Suppressor macrophage treated with lipopolysaccharide for 1 hour (primary cell): ENCODE measurements at places on chromosomes 2 and 18.

DNA sequence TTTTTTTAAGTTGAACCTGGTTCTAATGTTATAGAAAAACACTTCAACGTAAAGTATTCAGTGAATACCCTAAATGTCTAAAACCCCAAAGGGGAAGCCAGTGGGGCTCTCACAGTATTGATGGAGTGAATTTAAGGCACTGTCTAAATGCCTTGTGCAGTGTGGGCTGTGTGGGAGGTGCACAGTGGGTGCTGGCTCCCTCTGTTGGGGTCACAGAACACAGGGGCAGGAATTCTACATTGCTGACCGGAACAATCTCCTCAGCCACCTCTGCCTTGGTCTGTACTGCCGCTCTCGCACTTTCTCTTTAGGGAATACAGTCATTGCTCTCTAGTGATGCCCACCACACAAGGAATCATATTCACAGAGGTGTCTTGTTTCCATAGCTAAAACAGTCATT is 45.4 kb downstream of the SPRED2 start:
- no peak for DNase-seq

- DNase-seq = no peak
Measured at GRCh38 chr2:197300139-197300538, 10.4 kb downstream of the ANKRD44 start.

GRCh38 chr2:226742347-226742746 is 57.3 kb downstream of the IRS1 start:
- no peak for DNase-seq

DNA sequence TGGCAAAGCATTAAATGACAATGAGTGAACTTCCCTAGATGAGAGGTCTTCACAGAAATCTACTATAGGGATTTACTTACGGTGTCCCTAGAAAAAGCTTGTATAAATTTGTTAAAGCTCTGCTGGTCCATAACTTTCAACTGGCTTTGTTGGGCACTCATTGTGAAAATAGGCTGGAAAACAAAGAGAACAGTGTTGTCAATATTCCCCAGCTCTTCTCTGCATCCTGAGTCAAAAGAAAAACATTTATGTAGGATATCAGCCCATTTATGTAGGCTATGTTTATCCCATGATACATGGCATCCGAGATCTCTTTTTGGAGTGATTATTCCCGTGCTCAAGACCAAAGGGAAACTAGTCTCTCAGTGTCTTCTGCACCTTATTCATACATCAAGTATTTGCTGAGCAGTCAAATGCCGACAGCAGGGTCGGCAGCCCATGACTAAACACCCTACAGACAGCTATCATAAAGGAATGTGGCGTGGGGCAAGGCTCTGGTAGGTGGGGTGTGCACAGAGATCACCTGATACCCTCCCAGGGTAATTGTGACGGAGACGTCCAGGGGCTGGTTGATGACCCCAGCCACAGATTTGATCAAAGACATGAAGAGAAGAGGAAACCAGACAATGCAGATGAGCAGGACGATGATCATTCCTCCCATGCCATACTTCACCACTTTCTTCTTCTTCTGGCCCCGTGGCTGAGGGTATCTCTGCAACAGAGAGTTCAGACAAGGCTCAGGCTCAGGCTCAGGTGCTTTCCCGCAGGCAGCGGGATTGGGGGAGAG is 155.9 kb downstream of the NAPG start:
- DNase-seq = no peak

DNA sequence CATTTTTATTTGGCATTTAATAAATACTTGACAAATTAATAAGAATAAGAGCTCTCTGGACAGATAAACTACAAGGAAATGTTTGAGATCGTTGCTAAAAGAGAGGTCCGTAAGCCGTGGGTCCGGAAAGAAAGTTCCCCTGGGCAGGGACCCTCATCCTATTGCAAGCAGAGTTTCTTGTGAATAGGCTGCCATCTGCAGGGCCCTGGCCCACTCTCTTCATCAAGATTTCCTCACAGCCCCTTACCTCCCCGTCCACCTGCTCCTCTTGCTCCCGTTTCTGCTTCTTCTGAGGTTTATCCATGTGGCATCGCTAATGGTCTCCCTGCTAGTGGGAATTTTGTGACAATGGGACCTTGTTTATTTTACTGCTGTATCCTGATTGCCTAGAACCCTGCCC is 30.1 kb upstream of the MC5R start:
- no peak for DNase-seq

DNA sequence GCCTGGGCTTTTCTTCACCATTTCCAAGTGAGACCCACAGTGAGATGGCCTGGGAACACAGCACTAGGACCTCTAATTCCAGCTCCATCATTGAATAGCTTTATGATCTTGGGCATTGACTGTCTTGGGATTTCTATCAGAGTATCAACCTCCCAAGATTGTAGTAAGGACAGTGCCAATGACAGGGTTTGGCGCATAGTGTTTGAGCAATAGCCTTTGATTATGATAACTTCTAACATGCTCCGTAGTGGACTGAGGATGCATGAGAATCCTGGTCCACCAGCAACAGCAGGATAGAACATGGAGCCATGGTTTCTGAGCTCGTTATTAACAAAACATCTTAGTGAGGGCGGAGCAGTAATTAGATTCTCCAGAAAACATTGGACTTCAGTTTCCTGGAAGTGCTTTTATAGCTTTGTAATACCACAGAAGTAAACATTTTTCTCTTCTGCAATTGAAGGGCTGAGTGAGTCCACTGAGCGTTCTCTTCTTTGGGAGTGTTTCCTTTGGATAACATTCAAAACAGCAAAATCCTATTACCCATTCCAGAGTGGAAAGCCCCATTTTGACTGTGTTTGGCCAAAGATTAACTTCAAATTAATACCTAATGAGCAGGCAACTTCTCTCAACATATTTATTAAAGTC is 63.7 kb downstream of the IL1R2 start:
- no peak for DNase-seq

GRCh38 chr2:18332477-18332876 is 228.0 kb downstream of the RDH14 start:
- no peak for DNase-seq

GRCh38 chr2:74119912-74120825 is 27.5 kb downstream of the BOLA3 start:
- peak; percentile 91 for DNase-seq

DNA sequence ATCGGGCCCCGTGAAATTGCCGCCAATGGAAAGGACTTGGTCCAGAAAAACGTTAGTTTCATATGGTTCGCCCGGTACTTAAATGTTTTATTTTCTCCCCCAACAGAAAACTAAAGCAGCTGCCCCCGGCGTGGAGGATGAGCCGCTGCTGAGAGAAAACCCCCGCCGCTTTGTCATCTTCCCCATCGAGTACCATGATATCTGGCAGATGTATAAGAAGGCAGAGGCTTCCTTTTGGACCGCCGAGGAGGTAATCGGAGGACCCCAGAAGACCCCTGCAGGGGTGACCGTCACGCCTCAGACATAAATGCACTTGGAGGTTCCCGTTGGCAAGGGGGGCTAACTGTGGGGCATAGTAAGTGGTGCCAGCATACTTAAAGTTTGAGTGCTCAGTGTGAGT is 742 bp downstream of the RRM2 start:
- peak; percentile 52 for DNase-seq

- no peak for DNase-seq
Measured at GRCh38 chr18:10519366-10519765, 6.5 kb upstream of the NAPG start.

DNA sequence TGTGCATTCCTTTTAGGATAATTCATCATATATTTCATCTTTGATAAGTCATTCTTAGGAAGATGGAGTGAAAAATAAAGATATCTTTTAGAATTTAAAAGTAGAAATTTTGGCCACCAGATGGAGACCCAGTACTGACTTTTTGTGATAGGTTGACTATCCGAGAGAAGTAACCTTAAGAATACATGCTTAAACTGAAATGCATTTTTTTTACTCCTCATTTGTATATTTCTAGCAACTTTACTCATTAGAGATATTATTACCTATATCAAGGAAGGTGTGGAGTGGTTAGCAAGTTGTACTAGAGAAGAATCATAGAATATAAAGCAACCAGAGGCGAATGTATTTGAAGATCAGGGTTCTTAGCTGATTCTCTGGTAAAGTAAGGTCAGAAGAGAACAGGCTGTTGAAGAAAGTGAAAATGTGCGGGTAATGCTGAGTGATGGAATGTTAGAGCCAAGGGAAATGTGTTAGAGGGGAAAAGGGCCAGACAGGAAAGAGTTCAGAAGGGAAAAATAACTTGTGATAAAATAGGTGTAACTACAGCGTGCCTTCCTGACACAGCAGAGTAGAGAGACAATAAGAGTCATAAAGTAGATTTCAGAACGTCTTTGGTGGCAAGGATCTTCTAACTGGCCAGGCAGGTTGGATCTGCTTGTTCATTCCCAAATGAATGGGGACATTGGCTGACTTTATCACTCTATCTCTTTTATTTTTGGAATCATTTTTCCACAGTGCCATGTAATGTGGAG is 52.3 kb downstream of the TDRD15 start:
- DNase-seq = peak; percentile 62

GRCh38 chr2:102066554-102066953 is 74.8 kb downstream of the IL1R2 start:
- DNase-seq = no peak

DNA sequence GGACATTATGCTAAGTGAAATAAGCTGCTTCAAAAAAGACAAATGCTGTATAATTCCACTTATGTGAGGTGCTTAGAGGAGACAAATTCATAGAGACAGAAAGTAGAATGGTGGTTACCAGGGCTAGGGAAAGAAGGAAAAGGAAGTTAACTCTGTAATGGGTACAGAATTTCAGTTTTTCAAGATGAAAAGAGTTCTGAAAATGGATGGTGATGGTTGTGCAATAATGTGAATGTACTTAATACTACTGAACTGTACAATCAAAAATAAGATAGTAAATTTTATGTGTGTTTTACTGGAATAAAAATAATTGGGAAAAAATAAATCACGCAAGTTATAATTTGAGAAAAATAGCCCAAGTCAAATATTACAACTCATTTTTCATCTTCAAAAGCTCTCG is 27.5 kb downstream of the ARHGAP25 start:
- DNase-seq = peak; percentile 50

GRCh38 chr2:7007846-7008741 is 90.9 kb downstream of the RNF144A start:
- DNase-seq = peak; percentile 88

- DNase-seq = no peak
Measured at GRCh38 chr2:162586311-162586710, 242.4 kb downstream of the GCA start.

GRCh38 chr2:88834866-88835265 is 143.4 kb downstream of the RPIA start:
- no peak for DNase-seq

- DNase-seq = no peak
Measured at GRCh38 chr2:156189143-156189542, 143.4 kb downstream of the NR4A2 start.

DNA sequence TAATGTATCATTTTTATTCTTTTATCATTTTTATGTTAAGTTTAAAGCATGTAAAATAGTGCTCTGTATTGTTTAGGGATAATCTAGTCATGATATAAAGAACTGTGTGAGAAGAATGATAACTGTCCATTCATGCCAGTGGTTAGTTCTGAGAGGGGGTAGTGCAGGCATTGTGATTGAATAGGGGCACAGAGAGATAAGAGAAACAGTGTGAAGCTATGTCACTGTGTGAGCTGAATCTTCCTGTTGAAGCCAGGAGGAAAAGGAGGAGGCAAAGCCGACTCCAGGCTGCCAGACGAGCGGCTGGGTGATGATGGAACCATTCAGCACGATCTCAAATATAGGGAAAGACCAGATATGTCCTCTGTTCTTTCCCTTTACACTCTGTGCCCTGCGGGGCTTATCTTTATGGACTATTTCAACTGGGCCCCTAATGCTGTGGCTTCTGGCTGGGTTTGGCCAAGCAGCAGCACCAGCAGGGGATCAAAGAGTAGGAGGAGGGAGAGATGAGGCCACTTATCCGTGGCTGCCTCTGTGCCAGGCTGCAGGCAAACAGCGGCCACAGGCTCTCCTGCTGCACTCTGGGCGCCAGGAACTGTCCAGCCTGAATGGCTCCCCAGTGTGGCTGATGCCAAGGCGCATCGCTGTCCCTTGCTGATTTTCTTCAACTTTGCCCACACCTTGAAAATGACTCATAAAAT is 128.0 kb downstream of the SPP2 start:
- DNase-seq = no peak

- peak; percentile 81 for DNase-seq
Measured at GRCh38 chr2:105235388-105236059, 6.0 kb upstream of the GPR45 start.

- no peak for DNase-seq
Measured at GRCh38 chr2:27069436-27069835, 2.0 kb downstream of the OST4 start.

- DNase-seq = peak; percentile 19
Measured at GRCh38 chr2:216632952-216633615, at the start of gene IGFBP2. Gene IGFBP2, plus strand, starts transcription at chr2:216633420. Its CDS starts 104 bp downstream, at chr2:216633524.

DNA sequence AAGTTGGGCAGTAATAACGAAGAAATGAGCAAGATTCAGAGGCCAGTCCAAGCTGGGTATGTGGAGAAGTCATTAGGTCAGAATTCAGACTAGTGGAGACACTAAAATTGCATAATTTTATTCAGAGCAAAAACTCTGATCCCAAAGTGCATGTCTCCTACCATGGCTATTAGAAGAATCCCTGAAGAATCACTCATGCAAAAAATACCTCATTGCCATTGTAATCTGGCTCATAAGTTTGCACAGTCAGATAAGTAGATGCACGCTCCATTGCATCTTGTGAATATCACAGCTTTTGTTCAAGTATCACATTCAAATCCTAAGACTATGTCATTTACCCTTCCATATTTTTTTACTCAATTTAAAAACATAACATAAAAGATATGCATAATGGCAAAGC is 692.2 kb upstream of the KLHL29 start:
- DNase-seq = no peak

DNA sequence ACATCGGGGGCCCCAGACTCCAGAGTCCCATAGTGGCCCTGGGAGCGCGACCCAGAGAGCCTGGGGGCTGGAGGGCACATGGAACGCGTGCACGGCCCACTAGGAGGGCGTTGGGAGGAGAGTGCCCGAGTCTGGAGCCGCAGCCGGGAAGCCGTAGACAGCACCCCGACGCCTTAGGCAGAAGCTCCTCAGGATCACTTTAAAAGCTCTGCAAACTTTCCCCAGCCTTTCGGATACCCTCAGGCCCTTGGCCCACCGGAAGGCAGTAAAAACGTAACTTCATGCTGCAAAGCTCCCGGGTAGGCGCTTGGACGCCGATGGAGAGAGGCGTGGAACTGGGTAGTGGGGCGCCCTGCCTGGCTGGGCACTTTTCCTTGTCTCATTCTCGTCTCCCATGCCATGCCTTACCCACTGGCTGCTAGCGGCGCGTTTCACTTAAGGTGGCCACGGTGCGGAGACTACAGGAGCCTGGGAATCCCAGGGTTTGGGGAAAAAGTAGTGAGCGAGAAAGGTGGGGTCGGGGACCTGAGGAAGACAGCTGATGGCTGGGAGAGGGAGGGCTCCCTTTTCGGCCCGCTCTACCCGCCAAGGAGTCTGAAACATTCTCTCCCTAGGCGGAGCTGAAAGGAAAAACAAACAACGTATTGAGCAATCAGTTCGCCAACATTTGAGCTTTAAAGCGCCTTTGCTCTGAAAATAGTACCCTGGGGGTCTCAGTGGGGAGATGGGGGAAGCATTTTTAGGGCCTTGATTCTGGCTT is 141.8 kb downstream of the MEIS1 start:
- no peak for DNase-seq
